ENCODE measurements at places on chromosomes 1 and 21.

DNA sequence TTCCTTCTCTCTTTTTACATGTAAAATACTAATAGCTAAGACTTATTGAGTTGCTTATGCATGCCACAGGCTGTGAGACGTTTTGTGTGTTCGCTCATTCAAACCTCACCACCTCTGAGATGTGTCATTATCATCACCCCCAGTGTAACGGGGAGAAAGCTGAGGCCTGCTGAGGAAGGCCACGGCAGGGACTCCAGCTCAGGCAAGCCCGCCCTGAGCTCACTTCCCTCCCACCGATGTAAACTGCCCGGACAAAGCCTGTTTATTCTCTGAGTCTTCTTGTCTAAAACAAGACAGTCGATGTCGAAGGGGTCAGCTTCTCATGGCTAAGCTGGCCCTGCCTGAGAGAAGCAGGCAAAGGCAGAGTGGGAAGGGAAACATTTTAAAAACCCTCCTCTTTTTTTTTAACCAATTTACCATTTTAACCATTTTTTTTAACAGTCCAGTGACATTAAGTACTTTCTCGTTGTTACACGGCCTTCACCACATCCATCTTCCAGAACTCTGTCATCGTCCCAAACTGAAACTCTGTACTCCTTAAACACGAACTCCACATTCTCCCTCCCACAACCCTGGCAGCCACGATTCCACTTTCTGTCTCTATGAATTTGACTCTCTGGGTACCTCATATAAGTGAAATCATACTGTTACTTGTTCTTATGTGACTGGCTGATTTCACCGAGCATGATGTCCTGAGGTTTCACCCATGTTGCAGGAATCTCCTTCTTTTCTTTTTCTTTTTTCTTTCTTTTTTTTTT, 204.8 kb upstream of the GALNT2 start:
- peak; percentile 36 for DNase-seq

GRCh38 chr1:178258536-178258935, 164.6 kb downstream of the RASAL2 start:
- DNase-seq = no peak

GRCh38 chr1:151934048-151934493, 24.8 kb upstream of the THEM4 start:
- peak; percentile 39 for DNase-seq

- no peak for DNase-seq
Measured at GRCh38 chr1:220551718-220552117, 23.8 kb downstream of the MARK1 start.

DNA sequence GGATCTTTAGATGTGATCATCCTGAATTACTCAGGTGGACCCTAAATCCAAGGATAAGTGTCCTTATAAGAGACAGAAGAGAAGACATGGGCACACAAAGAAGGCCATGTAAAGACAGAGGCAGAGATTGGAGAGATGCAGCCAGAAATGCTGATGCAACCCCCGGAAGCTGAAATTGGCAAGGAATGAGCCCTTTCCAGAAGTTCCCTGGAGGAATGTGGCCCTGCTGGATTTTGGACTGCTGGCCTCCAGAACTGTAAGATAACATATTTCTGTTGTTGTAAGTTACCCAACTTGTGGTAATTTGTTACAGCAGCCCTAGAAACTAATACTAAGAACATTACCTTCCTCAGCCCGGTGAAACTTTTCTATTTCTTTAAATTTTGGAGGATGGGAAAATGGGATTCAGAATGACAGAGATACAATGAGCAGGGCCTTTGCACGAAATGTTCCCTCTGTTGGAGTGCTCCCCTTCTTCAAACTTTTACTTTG, 11.2 kb upstream of the PLPP3 start:
- DNase-seq = no peak

GRCh38 chr1:11044086-11044848, 2.8 kb downstream of the MASP2 start:
- DNase-seq = no peak

DNA sequence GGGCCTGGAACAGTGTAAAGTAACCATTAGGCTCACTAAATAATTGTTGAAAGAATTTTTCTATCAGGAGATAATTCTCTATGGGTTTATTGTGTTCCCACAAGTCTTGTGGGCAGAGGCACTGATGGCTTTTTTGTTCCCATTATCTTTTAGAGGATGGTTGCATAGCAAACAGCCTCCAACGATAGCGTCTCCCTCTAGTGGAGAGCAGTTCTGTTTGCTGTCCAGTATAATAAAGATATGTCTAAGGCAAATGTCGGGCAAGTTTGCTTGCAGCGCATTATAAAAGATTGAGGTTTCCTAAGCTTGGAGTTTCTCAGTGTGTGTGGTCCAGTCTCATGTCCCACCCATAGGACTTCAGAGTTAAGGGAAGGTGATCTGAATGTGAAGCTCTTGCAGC, 1.3 kb upstream of the SLC6A17 start:
- DNase-seq = no peak

GRCh38 chr1:33610391-33610790, 137.9 kb downstream of the ZSCAN20 start:
- DNase-seq = no peak

GRCh38 chr1:77336729-77337128, 54.9 kb downstream of the AK5 start:
- DNase-seq = no peak

DNA sequence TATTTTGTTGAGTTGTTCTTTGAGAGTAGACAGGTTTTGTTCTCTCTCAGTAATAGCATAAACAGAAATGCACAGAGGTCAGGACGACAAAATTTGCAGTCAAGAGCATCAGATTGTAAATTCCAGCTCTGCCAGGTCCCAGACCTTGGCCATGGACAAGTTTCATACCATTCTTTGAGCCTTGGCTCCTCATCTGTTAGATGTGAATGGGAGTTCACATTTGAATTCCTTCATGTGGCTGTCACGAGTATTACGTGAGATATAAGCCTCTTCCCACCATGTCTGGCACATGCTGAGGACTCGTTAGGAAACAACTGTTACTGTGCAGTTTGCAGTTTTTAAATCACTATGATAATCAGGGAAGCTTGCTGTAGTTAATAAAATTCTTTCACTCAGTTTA, 93.2 kb upstream of the KCTD3 start:
- DNase-seq = no peak

DNA sequence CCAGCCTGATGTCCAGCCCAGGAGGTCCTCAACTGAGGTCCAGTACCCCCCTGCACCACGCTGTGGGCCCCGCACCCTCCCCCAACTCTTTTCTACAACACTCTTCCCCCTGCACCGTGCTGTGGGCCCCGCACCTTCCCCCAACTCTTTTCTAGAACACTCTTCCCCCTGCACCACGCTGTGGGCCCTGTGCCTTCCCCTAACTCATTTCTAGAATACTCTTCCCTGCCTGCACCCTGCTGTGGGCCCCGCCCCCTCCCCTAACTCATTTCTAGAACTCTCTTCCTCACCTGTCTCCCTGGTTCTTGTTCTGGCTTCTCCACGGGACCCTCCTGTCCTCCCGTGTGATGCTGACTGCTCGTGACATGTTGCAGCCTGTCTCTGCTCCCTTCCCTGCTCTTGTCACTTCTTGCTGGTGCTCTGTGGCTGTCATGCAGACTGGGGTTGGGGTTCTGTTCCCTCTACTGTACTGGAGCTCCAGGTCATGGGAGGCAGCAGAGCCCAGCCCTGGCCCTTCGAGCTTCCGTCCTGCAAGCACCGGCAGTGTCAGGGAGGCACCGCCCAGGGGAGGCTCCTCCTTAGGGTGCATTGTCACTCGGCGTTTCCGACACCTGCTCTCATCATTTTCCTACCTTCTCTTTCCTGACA, 160.1 kb upstream of the COL6A1 start:
- DNase-seq = no peak

- no peak for DNase-seq
Measured at GRCh38 chr1:151156515-151156819, at the start of gene TNFAIP8L2. TSS of gene TNFAIP8L2 (plus strand) at chr1:151156649. CDS start at chr1:151158698, 2,049 bp downstream.

DNA sequence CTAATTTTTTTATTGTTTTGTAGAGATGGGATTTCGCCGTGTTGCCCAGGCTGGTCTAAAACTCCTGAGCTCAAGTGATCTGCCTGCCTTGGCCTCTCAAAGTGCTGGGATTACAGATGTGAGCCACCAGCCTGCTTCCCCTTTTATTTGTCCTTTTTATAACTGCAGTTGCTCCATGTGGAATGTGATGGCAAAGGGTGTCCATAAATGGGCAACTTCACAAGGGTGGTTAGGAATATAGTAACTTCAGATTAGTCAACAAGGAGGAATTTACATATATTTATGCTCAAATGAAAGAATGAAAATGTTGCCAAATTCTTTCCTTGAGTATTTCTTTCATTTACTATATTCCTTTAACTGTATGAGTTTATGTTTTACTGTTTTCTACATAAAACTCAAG, 182.9 kb downstream of the BACH1 start:
- no peak for DNase-seq

DNA sequence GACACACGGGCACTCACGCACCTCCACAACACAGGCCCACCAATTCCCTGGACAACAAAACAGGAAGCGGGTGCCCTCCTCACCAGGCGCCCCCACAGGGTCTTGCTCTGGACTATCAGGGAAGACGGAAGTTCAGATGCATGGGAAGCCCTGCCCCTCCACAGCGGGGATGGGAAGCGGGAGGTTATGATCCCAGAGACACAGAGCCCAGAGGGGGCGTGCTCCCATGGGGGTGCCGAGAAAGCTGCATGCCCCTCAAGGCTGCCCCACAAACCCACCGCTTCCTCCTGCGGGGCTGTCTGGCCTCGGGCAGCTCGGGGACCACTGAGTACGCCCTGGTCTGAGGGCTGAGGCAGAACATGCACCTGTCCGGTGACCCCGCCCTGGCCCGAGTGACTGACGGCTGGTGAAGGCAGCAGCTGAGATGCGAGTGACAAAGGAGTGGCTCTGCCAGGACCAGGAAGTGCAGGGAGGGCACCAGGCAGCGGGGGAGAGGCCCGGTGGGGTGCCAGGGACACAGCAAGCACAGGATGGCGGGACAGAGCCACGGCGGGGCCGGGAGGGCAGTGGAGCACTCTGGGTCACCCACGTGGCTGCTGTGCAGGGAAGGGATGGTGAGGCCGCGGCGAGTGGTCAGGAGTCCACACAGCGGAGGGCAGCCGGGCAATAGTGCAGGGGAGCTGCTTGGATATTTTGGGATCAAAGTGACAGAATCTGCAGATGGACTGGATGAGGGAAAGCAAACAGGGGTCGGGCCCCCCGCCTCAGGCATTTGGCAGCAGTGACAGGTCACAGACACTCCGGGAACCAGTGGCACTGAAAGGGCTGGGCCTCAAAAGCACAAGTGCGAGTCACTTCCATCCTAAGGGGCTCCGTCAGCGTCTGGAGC, 18.6 kb downstream of the NADK start:
- peak; percentile 13 for DNase-seq

DNA sequence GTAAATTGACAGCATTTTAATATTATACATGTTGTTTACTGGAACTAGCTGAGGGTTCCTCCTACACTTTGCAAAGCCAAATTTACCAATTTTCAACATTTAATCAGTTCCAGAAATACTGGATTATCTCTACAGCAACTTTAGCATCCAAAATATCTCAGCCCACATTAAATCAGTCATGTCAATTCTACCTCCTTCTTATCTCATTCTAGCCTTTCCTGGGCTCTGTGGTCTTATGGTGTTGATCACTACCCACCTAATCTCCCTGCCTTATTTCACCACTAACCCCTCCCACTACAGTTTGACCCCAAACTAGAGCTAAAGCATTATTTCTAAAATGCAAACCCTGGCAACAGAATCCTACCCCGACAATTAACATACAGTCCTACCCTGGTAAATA, 3.3 kb downstream of the OMA1 start:
- no peak for DNase-seq

DNA sequence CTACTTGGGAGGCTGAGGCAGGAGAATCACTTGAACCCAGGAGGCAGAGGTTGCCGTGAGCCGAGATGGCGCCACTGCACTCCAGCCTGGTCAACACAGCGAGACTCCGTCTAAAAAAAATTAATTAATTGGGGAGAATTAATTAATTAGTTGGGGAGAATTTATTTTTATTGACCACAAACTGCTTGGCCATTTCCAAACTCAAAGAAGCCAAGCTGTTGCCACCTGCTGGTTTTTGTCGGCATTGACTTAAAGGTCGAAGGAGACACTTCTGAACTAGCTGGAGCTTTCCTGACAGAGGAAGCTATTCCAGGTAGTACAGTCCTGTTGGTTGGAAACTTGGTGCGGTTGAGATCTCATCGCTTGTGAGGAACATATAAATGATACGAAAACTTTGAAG, 13.1 kb downstream of the MAP1LC3C start:
- DNase-seq = no peak

DNA sequence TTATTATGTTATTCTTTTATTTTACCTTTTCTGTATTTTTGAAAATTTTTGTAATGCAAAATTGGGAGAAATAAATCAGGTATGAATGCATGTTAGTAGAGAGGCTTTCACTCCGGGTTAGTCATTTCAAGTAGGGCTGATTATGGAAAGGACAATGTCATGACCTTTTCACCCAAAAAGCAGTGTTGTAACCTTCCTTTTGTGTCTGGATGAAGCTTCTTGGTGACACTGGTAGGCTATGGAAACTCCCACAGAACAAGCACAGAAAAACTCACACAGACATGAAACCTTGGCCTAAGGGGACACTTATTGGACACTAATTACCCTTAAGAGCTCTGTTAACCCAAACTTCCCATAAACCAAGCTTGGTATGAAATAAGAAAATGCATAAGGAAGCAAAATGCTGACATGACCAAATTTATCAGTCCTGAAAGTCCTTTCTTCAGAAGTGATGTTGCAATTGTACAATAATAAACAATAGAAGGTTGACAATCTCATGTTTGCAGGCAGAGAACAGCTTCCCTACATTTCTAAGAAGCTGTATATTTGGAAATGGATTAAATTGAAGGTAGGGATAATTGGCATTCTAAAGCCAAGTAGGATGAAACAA, 70.0 kb upstream of the KCNJ15 start:
- DNase-seq = no peak

- DNase-seq = no peak
Measured at GRCh38 chr1:119917304-119918055, 21.2 kb upstream of the ADAM30 start.

DNA sequence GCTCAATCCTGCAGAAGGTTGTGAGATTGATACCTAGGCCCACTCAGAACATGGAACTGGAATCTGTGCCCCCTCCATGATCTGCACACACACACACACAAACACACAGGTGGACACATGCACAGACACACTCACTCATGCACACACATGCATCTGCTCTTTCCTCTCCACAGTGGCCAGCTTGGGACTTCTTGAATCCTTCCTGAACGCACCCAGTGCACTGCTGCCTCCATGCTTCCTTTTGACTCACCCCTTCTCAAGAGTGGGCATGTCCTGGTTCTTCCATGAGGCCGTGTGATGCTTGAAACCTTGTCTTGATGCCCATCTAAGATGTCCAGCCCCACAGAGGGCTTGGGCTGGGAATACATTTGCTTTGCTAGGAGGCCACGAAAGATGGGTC, 25.4 kb upstream of the TENT5C start:
- DNase-seq = no peak

DNA sequence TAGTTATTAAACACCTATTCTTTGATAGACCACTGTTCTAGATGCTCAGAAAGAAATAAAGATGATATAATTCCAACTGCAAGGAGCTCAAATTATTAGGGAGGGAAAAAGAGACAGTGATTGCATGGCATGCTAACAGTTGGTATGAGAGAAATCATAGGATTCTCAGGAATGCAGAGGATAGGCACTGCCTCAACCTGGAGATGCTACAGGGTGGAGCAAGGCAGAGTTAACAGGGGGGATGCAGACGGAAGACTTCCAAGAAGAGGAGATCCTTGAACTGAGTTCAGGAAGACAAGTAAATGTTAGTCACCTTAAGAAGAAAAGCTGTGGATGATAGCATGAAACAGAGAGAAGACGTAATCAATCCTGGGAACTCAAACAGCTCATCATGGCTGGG, 123.7 kb downstream of the DAB1 start:
- DNase-seq = no peak

- DNase-seq = no peak
Measured at GRCh38 chr1:24849672-24850295, 80.3 kb downstream of the RUNX3 start.
